Panc1 (cell line): ENCODE measurements at places on chromosomes 2 and 18.

- DNase-seq = peak; percentile 56
Observed at GRCh38 chr2:238947920-238948710, 100.2 kb downstream of the TWIST2 start.

DNA sequence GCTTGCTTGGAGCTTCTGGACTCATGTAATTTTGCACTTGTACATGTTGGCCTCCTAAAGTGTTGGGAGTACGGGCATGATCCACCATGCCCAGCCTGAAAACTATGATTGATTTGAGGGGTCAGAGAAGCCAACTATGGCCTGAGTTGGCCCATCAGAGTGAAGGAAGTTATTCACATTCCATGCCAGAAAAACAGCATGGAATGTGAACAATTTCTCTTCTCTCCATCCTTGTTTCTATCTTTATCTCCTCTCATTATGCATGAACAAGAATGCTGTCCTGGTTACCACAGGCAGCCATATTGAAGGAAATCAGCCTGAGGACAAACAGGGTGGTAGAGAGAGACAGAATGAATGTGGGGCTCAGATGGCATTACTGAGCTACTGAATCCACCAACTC lies 3.5 kb upstream of the CD226 start:
- no peak for DNase-seq

- no peak for DNase-seq
Observed at GRCh38 chr2:62738981-62739936, 33.7 kb downstream of the EHBP1 start.

GRCh38 chr2:216415541-216415940 lies 3.3 kb downstream of the SMARCAL1 start:
- no peak for DNase-seq

DNA sequence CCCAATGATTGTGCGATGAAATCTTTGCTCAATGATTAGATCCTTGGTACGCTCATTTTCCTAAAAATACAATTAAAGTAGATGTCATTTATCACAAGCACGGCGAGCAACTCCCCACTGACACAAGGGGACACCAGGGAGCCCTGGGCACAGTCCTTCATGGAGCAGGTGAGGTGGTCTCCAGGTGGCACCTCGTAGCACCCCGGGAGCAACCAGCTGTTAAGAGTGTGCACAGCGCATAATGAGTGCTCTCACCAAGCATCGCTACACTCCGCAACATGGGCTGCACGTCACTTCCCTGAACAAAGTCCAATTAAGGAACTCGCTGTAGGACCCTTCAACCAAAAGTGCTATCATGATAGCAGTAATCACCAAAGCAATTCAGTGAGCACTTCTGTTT lies 59.8 kb downstream of the ANO7 start:
- no peak for DNase-seq

- no peak for DNase-seq
Observed at GRCh38 chr2:25159949-25160348, 8.4 kb downstream of the POMC start.

GRCh38 chr2:95270541-95271081 lies 3.6 kb upstream of the PROM2 start:
- DNase-seq = no peak

GRCh38 chr2:76672798-76673197 lies 849.4 kb downstream of the LRRTM4 start:
- no peak for DNase-seq

DNA sequence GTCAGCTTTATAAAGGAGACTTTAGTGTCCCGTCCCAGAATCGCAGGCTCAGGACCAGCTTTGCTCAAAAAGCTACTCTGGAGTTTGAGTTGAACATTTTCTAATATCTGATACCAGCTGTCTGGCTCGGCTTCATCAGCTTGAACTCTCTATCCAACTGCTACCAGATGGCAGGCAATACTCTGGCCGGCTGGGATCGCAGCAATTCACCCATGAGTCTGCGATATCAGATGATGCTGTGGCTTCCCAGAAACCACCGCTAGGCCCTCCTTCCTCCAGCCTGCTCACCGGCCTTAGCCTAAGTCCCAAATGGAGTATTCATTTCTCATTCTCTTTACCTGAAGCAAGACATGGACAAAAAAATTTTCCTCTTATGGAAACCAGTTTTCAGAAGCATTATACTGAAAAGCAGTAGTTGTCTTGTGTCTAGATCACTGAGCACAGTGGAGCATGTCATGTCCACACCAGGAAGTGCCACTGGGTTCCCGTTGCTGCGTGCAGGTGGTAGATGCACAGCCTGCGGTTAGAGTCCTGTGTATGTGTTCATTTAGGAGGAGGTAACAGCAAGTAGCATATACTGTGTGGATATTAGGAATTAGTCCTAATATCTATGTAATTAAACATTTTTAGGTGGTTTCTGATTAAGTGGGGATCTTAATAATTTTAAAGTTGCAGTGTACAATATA lies 162.0 kb upstream of the SOX11 start:
- DNase-seq = no peak

DNA sequence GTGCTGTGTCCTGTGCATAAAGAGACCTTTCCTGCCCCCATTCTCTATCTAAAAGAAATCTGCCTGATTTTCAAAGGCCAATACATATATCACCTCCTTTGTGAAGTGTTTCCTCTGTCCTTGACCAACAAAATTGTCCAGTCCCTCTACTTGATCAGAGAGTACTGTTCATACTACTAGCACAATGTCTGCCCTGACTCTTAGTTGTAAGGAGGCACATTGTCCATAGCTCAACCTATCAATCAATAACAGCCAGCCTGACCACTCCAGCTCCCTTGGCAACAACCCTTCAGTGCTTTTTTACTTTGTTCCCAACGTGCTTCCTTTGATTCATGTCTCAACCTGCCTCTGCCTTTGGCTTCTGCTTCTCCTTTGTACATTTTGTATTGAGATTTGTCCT lies 398.9 kb downstream of the TRIB2 start:
- DNase-seq = no peak

- DNase-seq = no peak
Observed at GRCh38 chr18:33849731-33850130, 271.7 kb downstream of the ASXL3 start.

GRCh38 chr18:35192415-35192814 lies 48.4 kb upstream of the ZNF397 start:
- no peak for DNase-seq

DNA sequence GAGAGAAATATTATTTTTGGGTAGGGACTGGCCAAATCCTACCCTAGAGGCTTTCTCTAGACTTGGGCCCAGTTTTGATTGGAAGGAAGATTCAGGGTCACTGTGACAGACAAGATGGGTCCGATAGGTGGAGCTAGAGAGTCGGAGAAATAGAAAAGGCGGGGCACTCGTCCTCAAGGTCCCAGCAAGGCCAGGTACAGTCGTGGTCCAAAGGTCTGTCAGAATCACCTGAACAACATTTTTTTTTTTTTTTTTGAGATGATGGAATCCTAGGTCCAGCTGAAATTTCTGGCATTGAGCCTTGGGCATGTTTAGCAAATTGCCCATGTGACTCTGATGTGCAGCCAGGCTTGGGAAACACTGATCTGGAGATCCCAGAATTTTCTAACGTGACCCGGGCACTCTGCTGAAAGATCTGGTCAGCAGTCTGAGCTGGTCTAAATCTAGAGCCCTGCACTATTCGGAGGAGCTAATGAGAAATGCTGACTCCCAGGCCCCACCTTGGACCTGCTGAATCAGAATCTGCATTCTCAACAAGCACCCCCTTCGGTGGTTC lies 23.0 kb upstream of the NTSR2 start:
- DNase-seq = no peak

DNA sequence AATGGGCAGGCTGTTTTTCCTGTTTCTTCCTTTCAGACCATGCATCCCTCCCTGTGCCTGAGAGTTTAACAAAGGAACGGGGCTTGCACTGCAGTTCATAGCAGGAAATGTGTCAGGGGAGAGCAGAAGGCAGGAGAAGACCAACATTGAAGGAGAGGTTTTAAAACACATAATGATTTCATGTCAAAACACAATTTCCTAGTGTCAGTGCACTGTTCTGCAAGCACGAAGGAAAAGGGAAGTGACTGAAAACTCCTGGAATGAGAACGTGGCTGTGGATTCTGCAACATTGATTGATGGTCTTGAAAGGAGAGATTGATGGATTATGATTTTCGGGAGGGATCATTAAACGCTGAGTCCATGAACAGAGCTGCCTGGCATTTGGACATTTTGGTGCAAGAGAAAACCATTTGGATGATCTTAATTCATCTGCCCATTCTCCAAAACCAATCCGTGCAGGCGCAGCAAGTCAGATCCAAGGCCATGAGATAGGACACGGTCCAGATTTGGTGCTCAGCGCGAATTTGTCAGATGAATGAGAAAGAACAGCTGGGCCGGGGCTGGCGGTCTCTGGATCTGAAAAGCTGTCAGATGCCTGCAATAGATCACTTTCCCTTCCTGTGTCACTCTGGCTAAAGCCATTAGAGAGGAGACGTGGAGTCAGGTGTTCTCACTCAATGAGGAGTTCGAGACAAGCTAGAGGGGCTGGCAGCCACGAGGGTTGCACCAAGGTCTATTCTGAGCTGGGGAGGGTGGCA lies 38.4 kb downstream of the C1QL2 start:
- no peak for DNase-seq

DNA sequence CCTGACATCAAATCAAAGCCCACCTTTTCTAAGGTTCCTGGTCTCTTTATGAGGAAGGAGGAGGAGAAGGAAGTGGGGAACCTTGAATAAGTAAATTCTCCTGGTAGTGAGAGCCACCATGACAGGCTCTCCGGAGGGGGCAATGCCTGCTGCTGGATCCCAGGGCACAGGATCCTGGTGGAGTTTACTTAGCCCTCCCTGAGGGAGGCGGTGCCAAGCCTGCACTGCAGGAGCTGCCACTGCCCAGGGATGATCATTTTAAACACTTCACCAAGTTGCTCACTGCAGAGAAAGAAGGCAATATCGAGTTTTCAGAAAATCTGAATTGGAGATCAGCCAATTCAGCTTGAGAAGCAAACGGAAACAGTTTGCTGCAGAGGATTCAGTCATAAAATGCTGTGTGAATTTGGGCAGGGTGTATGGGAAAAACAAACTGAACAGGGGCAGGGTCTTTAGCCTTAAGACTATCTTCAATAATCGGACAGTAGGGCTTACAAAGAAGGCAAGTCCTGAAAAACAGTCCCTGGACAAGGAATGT lies 200.7 kb downstream of the RAD51AP2 start:
- no peak for DNase-seq

DNA sequence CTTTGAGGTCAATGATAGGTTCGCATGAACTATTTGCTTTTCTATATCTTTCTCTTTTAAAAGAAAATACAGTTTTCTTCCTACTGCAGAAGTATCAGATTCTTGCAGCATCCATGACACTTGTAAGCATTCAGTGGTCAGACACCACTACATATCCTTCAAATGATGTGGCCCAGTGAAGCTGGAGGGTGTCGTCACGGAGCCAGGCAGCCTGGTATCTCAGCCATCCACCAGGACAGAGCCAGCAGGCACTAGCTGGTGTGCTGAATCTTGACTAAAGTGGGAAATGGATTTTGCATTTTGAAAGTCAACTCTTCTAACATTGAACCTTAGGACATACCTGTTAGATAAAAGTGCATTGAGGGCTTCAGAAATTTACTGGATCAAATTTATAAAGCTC lies 5.4 kb downstream of the KLHL14 start:
- no peak for DNase-seq

DNA sequence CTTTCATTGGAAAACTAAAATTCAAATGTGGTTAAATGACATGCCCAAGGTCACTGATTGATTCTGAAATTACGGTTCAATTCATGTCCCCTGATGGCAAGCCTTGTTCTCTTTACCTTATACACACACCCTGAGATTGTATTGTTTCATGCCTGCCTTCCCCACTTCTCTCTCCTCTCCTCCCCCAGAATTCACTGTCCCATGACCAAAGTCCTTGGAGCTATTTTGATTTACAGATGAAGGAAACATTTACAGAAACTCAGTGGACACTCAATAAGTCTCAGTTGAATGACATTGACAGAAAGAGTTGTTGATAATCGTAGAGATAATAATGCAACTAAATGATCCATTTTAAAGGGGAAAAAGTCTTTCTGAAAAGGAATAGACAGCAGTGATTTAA lies 33.1 kb upstream of the SIX2 start:
- no peak for DNase-seq
